Hair follicular keratinocyte (primary cell): ENCODE measurements at places on chromosomes 1 and 21. TPM values are rescaled to one million over a fixed set of nuclear protein-coding genes. Genes with fewer than 3 reads are reported as not detected.

Gene C8A
- total RNA-seq = not detected in 2 replicates

Gene ACTRT2
- not detected in 2 replicates for total RNA-seq

Gene TMEM200B
- 5.9 and 6.6 TPM in 2 replicates for total RNA-seq

Gene RNU1-2
- total RNA-seq = under 0.01 TPM in 2 replicates

Gene DISP1
- 0.19 and 1.2 TPM in 2 replicates for total RNA-seq

Gene ELAVL4
- not detected in 2 replicates for total RNA-seq

Gene TSPEAR
- not detected in 2 replicates for total RNA-seq

Gene PAQR6
- 0.30 and 2.4 TPM in 2 replicates for total RNA-seq

Gene GALE
- total RNA-seq = 150 and 155 TPM in 2 replicates

Gene NHLH1
- not detected in 2 replicates for total RNA-seq

Gene EDEM3
- 23.6 and 26.6 TPM in 2 replicates for total RNA-seq
